ENCODE measurements at places on chromosomes 7 and 10.

DNA sequence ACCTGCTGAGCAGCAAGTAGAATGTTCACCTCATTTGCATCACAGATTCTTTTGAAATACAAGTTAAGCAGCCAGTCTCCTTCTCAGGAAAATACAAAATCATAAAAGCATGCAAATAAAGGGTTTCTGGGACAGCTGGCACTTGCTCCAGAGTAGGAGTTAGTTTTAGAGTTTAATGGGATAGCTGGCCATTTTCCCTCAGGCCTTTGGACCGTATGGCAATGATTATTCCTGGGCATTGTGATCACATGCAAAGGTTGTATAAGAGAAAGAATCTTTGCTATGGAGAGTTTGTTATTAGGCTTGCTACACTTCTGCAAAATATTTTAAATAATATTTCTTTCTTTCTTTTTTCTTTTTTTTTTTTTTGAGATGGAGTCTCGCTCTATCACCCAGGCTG is 240.8 kb downstream of the CDK14 start:
- DNase-seq, result no peak

GRCh38 chr10:52805414-52806285 is 33.1 kb upstream of the MBL2 start:
- DNase-seq, result no peak

- DNase-seq, result no peak
Observed at GRCh38 chr7:86818903-86819302, 175.2 kb downstream of the GRM3 start.

DNA sequence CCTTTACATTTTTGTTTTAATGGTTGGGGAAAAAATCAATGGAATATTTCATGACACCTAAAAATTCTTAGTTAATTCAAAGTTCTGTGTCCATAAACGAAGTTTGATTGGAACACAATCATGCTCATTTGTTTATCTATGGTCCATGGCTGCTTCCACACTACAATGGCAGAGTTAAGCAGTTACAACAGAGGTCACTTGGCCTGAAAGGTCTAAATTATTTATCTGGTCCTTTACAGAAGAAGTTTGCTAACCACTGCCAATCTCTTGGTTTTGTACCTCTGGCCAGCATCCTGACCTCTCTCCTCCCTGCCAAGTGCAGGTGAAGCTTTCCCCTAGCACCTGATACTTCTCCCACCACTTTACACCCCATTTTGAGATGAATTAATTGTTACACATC is 61.5 kb downstream of the SRPK2 start:
- no peak for DNase-seq

GRCh38 chr10:101576211-101576863 is 11.7 kb downstream of the POLL start:
- DNase-seq, result no peak

DNA sequence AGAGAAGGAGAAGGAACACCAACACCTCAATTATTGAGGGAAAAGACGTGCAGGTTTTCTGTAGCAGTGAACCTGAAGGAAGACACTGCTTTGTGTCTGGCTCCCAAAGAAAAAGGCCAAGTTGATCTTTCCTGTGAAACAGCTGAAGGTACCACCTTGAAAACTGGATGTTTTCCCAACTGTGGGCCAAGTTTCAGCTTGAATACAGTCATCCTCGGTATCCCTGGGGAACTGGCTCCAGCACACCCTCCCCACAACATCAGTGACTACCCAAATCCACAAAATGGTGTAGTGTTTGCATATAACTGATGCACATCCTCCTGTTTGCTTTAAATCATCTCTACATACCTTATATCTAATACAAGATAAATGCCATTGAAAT is 297.0 kb upstream of the PITRM1 start:
- no peak for DNase-seq

- no peak for DNase-seq
Observed at GRCh38 chr10:77244746-77245145, 392.9 kb downstream of the KCNMA1 start.

- no peak for DNase-seq
Observed at GRCh38 chr10:110138197-110138812, 69.1 kb upstream of the MXI1 start.

GRCh38 chr10:61989995-61990760 is 88.7 kb downstream of the ARID5B start:
- no peak for DNase-seq

- DNase-seq, result no peak
Observed at GRCh38 chr10:122096705-122097104, 107.7 kb downstream of the TACC2 start.

DNA sequence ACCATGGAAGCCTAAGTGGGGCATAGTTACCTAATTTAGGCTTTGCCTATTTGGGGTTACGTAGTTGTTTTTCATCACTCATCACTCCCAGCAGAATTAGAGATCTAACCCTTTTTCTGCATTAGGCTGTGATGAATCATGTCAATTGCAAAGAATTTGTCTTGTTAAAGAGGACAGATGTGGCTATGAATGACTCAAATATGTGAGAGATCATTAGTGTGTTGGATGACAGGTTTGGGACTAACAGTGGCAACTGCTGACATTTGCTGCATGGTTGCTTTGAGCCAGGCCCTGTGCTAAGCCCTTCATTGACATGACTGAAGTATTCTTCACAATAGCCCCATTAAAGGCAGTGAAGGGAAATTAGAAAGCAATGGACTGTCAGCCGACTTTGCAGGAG is 83.4 kb upstream of the BMPER start:
- DNase-seq, result no peak
